GM23248 (cell line): ENCODE measurements at places on chromosomes 5 and 9. TPM values are rescaled to one million over a fixed set of nuclear protein-coding genes. Genes with fewer than 3 reads are reported as not detected.

- DNase-seq, result no peak
Observed at GRCh38 chr9:107213080-107213479, 70.0 kb upstream of the RAD23B start.

DNA sequence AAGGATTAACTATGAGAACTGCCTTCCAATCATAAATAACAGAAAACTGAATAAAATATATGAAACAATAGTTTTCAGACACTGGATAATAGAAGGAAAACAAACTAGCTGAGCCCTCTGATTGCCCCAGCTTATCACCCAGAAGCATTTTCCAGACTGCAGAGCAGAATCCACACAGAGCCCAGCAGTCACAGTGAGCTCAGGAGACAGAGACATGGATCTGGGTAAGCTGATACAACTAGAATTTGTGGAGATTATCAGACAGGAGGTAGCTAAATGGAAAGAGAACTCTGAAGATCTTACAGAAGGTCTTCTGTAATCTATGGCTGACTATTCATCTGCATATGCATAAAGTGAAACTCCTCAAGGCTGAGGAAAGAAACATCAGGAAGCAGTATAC is 128.8 kb downstream of the NR2F1-AS1 start:
- no peak for DNase-seq

- DNase-seq, result no peak
Observed at GRCh38 chr5:133790898-133791297, 177.5 kb downstream of the C5orf15 start.

DNA sequence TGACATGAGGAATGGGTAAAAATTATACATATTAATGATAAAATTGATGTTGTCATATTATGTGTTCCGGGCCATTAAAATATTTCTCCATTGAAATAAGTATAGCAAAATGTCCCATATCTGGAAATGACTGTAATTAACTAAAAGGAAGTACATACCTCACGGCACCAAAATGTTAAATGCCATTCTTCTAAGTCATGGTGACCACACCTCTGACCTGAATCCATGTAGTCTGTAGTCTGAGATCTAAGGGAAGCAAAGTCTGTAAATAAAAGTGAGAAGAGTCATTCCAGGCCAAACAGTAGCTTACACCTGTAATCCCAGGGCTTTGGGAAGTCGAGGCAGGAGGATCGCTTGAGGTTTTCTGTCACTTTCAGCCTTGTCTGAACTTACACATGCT is 8.7 kb upstream of the GDA start:
- DNase-seq, result no peak

GRCh38 chr5:25862276-25862675 is 1176.1 kb downstream of the CDH9 start:
- DNase-seq, result no peak

The SLC25A2 gene
- not detected in 2 replicates for total RNA-seq

The TAF1L gene
- total RNA-seq, result not detected in 2 replicates

The C1QTNF3 gene
- 0.11 and 0.38 TPM in 2 replicates for total RNA-seq

The EMB gene
- 0.22 TPM in 1 of 2 replicates, not detected in the other for total RNA-seq

The PKD2L2 gene
- total RNA-seq, result not detected in 2 replicates

The PCDHGA4 gene
- 10.8 and 13.9 TPM in 2 replicates for total RNA-seq

DNA sequence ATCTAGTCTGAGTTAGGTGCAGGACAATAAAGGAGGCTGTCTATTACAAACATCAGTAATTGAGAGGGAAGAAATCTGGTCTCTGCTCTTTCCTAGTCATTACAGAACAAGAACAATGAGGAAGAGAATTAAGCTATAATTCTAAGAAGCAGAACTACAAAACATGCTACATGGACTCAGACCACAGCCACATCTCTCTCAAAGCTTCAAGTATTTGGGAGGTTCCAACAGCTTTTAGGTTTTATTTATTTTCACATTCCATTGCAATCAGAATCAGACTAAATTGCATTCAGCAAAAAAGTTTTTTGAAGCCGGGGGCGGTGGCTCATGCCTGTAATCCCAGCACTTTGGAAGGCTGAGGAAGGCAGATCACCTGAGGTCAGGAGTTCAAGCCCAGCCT is 1.1 kb upstream of the GRPEL2 start:
- DNase-seq, result no peak

GRCh38 chr5:80125962-80126480 is 90.9 kb downstream of the THBS4 start:
- DNase-seq, result peak; percentile 75

GRCh38 chr9:124297551-124297901 is 39.8 kb downstream of the NEK6 start:
- peak; percentile 96 for DNase-seq

DNA sequence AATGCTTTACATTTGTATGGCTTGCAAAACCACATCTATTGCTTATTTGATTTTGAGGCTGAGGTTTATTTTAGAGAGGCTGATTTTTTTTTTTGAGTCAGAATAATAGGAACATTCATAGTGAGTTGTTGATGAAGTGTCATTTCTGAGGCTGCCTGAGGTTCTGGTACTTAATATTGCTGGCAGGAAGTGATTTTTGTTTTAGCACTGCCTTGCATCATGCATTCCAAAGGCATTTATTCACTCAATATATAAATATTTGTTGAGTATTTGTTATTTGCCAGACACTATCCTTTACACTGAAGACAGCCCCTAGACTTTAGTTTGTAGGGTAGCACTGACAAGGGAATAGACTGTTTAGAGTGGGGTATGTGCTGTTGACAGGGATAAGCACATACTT is 2.7 kb downstream of the RNF20 start:
- peak; percentile 71 for DNase-seq

DNA sequence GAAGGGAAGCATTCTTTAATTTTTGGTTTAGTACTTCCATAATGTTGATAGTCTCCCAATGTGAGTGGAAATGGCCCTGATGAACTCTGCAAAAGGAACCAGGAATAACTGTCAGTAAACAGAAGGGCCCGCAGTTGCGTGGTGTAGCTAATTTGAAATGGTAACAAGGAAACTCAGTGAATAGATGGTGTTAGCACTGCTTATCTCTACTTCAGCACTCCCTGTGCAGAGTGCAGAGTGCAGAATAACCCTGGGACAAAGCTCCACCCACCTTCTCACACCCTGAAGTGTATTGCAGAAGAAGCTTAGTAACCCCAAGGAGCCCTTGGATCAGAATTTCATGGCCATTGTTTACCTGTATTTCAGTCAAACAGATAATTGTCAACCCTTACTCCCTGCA is 158.9 kb downstream of the PCSK5 start:
- no peak for DNase-seq

DNA sequence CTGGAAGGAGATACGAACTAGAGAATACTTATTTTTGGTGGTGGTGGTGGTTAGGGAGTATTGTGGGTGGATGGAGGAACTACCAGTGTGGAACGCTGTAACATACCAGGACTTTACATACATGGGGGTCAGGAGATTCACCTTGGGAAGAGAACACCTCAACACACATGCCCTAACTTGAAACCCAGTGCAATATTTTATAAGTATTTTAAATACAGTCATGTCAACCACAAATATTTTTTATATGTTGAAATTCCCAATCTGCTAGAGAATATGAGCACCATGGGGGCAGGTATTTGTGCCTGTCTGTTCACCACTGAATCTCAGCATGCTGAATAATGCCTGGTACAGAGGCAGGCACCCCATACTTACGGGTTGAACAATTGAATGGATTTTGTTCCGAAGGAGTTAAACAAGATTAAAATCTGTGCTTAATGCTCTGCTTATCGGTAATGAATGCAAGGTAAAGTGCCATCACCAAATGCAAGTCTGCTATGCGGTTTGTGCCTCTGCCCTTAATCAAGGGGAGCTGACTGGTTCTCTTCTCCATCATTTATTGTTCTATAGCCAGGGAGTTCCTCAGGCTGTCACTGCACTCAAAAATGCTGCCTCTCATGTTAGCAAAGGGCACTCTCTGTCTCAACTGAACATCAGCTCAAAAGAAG is 65.3 kb downstream of the RASEF start:
- no peak for DNase-seq

The TAS2R1 gene
- total RNA-seq, result not detected in 2 replicates

GRCh38 chr9:107732781-107733522 is 243.4 kb upstream of the KLF4 start:
- DNase-seq, result peak; percentile 88

DNA sequence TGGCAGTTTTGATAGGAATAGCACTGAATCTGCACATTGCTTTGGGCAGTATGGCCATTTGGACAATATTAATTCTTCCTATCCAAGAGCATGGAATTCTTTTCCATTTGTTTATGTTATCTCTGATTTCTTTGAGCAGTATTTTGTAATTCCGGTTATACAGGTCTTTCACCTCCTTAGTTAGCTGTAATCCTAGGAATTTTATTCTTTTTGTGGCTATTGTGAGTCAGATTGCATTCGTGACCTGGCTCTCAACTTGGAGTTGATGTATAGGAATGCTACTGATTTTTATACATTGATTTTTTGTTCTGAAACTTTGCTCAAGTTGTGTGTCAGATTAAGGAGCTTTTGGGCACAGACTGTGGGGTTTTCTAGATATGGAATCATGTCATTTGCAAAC is 24.0 kb downstream of the TMEM161B start:
- DNase-seq, result no peak

- DNase-seq, result no peak
Observed at GRCh38 chr5:74140409-74140808, 500.1 kb downstream of the ENC1 start.

The IL3 gene
- total RNA-seq, result not detected in 2 replicates

GRCh38 chr9:14752271-14752670 is 29.7 kb upstream of the CER1 start:
- no peak for DNase-seq

The UBE2D2 gene
- 68.9 and 88.8 TPM in 2 replicates for total RNA-seq
